ENCODE measurements at places on chromosomes 12 and 14.

DNA sequence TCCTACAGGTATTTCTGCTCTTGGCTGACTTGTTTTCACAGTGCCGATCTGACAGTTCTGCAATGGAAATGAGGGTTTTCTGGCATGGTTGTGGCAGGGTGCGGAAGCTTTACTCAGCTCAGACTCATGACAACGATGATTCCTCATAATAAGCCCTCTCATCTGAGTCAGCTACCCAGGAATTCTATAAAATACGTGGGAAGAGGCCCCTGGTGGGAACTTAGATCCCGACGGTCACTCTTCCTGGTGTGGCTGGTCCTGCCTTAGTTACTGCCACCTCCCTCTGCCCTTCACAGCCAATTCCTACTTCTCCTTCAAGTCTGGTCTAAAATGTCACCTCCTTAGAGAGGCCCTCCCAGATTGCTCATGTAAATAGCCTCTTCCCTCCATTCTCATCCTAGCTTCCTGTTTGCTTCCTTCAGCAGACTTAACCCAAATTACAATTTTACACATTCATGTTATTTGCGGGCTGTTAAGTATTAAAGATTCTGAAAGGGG is 104.2 kb upstream of the MAP1LC3B2 start:
- H3K27ac ChIP-seq = no peak overlapping the region
- no peaks in the 10 kb centered on the region for H3K4me1 ChIP-seq
- no peaks in the 10 kb centered on the region for H3K36me3 ChIP-seq
- no peaks in the 10 kb centered on the region for H3K27me3 ChIP-seq
- H3K4me3 ChIP-seq = no peak overlapping the region

DNA sequence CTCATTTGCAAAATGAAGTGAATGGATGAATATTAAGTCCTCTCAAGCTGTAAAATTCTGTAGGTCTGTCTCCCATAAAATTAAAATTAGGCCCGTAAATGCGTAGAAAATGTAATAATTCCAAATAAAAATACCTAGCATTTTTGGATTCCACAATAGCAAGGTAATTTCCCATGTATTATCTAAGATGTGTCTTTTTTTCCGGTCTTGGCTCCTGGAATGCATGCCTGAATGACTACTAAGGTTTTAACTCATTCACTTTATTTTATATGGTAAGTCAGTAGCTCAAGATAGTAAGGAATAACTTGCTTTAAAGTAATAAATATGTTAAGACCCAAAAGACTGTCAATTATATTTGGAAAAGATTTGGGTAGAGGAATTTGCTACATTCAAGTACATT is 11.1 kb downstream of the TXNRD1 start:
- peaks cover 4% of the 10 kb centered on the region for H3K27me3 ChIP-seq
- DNase-seq = no peak
- H3K36me3 ChIP-seq = no peaks in the 10 kb centered on the region
- H3K4me1 ChIP-seq = peaks cover 9% of the 10 kb centered on the region
- H3K4me3 ChIP-seq = no peak overlapping the region

GRCh38 chr12:28905220-28905955 is 243.7 kb upstream of the FAR2 start:
- no peaks in the 10 kb centered on the region for H3K4me1 ChIP-seq
- H3K27me3 ChIP-seq = no peaks in the 10 kb centered on the region
- H3K4me3 ChIP-seq = no peak overlapping the region
- H3K27ac ChIP-seq = no peak overlapping the region

- no peaks in the 10 kb centered on the region for H3K27me3 ChIP-seq
- H3K27ac ChIP-seq = no peak overlapping the region
- H3K4me1 ChIP-seq = peaks cover 5% of the 10 kb centered on the region
Observed at GRCh38 chr14:75369506-75369905, 58.3 kb upstream of the JDP2 start.

DNA sequence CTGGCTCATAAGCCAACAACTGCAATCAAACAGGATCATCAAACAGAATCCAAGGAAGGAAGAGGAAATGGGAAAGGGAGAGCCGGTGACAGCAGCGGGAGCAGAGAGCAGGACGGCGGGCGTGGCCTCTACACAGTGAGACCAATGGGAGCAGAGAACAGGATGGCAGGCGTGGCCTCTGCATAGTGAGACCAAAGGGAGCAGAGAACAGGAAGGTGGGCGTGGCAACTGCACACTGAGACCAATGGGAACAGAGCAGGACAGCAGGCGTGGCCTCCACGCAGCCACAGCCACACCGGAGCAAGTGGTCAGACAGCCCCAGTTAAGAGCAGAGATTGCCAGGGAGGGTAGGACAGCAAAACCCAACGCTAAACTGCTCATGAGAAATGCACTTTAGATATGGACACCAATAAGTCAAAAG is 16.4 kb downstream of the LRCOL1 start:
- peaks cover 25% of the 10 kb centered on the region for H3K27me3 ChIP-seq
- peak; percentile 32 for DNase-seq
- no peaks in the 10 kb centered on the region for H3K36me3 ChIP-seq
- H3K4me1 ChIP-seq = peaks cover 11% of the 10 kb centered on the region

DNA sequence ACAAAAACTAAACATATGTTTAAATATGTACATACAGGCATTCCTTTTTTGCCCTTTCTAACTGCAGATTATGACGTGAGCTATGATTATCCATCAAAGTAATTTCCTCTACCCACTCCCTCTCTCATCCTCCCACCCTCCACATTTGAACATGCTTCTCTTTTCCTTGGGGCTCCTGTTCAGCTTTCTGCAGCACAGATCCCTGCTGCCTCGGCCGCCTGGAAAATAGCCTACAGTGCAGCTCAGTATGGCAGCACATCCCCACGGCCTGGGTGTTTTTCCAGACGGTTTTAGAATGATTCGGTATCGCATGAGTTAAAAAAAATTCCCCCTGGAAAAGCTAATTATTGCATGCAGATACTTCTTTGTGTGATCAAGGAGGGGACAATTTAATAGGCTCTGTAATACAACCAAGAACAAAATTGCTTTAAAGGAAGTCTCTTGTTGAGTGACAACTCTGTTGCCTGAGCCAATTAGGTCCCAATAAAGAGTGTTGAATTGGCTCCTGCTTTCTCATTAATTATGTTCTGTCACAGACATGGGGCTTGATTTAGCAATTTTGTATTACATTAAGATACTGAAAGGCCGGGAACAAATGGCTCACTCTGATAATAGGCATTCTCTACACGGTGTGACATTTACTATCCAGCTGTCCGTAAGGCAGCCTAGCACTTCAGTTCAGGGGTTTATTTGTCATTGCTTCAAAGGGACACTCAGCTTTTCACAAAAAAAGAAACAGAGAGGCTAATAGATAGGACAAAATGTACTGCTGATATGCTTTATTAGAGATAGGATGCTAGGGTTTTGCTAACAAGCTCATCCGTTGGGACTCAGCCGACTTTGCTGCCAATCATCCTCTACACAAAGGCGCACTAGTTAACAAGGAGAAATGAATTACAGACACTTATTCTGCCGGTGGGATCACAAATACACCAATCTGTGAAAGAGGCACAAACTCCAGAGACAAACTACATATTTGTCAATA is 285.8 kb upstream of the G2E3 start:
- DNase-seq = no peak
- no peak overlapping the region for H3K4me3 ChIP-seq
- H3K36me3 ChIP-seq = no peaks in the 10 kb centered on the region
- H3K27me3 ChIP-seq = peaks cover 6% of the 10 kb centered on the region
- no peaks in the 10 kb centered on the region for H3K4me1 ChIP-seq

DNA sequence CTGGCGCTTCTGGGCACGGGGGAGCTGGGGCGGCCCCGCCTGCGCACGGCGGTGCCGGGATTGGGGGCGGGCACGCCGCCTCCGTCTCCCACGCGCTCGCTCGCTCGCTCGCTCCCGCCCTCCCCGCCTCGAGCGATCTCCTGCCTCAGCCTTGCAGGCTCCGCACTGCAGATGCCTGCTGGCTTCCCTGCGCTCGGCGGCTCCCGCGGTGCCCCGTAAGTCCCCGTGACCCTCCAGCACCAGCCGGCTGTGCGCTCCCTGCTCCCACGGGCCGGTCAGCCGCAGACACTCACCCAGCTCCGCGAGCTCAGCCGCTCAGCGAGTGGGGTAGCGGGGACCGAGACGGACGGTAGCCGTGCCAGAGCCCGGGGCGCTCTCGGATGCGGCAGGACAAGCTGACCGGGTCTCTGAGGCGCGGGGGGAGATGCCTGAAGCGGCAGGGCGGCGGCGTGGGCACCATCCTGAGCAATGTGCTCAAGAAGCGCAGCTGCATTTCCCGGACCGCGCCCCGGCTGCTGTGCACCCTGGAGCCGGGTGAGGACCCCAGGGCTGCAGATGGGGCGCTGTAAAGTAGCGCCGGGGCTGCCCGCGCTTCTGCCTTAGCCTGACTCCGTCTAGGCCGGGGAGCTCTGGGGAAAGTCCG is at the start of gene TBC1D30:
Gene TBC1D30 (plus strand): TSS at position 148 of the 643 bp plus-strand sequence. CDS start 233 bp downstream, at position 381.
- H3K4me3 ChIP-seq = peak within 1 kb of the TSS; percentile 66
- no peak within 1 kb of the TSS for H3K27ac ChIP-seq
- peaks cover 54% of the 10 kb centered on the region for H3K27me3 ChIP-seq
- DNase-seq = peak; percentile 31
- H3K4me1 ChIP-seq = peaks cover 18% of the 10 kb centered on the region

GRCh38 chr14:31942166-31942841 is 134.8 kb upstream of the ARHGAP5 start:
- no peaks in the 10 kb centered on the region for H3K36me3 ChIP-seq
- no peak for DNase-seq
- H3K27ac ChIP-seq = no peak overlapping the region
- H3K4me3 ChIP-seq = no peak overlapping the region

GRCh38 chr14:103727313-103727980 is 11.8 kb downstream of the ZFYVE21 start:
- H3K27ac ChIP-seq = no peak overlapping the region
- H3K4me1 ChIP-seq = no peaks in the 10 kb centered on the region
- H3K4me3 ChIP-seq = no peak overlapping the region
- DNase-seq = no peak

- DNase-seq = no peak
- peaks cover 6% of the 10 kb centered on the region for H3K27me3 ChIP-seq
- no peaks in the 10 kb centered on the region for H3K36me3 ChIP-seq
- peaks cover 2% of the 10 kb centered on the region for H3K4me1 ChIP-seq
- no peak overlapping the region for H3K4me3 ChIP-seq
Observed at GRCh38 chr12:117986705-117987469, 18.1 kb upstream of the KSR2 start.
